Right kidney (tissue), 9 donors: ENCODE measurements at places on chromosomes 1 and 21.

DNA sequence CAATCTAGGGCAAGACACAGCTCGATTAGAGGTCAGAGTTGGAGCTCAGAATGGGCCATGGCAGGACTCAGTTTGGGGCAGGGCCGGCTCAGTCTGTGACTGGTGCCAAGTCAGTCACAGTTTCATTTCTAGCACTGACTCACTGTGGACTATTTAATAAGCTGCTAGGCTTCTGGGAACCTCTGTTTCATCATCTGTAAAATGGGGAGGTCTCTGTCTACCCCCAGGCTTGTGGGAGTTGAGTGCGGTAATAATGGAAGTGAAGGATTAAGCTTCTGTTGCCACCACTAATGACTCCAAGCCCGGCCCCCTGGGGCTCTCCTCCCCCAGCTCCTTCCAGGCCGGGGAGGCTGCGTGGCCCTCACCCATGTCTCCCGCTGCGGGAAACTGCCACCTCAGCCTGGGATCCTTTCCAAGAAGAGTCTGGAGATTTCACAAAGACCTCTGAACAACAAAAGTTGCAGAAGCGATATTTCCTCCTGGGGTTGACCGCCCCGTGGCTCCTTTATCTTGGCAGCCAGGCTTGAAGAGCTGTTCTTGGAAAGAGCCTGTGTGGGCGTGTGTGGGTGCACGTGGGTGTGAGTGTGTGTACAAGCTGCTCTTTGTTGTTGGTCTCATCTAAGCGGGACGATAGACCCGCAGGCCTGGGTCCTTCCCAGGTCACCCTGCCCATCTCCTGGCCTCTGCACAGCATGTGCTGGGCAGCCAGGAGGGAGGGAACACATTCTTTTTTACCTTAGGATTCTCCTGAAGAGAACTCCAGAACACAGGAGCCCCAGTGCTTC lies 29.1 kb downstream of the KNCN start:
- DNase-seq: peak; percentile 24

- DNase-seq: no peak
Observed at GRCh38 chr1:180092931-180093650, 61.6 kb upstream of the QSOX1 start.

DNA sequence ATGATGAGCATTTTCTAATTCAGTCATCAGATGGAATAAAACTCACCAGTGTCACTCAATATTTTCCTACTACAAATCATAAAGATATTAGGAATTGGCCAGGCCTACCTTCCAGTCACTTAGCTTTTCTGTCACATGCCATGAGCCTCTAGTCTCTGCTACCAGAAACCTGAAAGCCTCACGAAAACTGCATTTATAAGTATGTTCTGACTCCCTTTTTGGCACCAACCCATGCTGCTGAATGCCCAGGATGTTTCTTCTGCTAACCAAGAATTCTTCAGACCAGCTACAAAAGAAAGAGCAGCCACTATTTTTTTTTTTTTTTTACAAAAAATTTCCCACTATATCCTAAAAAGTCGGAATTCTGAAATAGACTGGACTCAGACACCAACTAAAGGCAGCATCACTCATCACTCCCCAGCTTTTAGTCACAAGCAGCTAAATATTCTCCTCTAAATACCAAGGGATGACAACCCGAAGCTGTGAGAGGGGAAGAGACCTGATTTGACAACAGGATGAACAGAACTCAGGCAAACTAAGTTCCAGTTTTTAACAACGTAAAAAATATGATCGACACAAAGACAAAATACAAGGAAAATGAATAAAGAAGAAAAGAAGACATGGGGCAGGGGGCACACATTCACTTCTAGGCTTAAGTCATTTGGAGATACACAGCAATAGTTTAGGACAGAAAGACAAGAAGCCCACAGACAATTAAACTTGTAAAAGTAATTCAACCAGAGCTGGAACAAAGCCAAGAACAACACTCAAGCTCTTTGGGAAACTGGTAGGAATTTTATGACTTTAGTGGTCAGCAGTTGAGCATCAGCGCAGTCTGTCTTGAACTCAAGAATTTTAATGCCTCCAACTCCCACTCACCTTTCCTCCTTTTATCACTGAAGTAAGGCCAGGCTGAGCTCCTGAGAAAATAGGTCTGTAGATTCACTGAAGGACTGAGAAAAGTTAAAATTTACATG lies 1.7 kb downstream of the DCAF8 start:
- peak; percentile 56 for DNase-seq

DNA sequence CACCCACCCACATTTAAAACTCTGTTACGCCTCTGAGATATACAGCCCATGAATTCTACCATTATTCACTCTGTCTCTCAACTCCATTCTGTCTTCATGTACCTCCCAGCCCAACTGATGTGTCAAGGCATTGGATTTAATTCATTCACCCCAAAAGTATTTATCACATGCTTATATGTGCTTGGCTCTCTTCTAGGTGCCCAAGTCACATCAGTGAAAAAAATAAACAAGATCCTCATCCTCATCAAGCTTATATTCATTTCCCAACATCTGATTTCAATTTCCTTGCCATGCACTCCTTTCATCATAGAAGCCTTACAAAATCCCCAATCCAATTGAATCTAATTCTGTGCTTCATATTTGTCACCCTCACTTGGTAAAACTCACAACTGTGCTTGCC lies 967.6 kb downstream of the LTN1 start:
- DNase-seq: no peak

GRCh38 chr1:30707412-30708360 lies 15.7 kb downstream of the MATN1 start:
- peak; percentile 62 for DNase-seq

DNA sequence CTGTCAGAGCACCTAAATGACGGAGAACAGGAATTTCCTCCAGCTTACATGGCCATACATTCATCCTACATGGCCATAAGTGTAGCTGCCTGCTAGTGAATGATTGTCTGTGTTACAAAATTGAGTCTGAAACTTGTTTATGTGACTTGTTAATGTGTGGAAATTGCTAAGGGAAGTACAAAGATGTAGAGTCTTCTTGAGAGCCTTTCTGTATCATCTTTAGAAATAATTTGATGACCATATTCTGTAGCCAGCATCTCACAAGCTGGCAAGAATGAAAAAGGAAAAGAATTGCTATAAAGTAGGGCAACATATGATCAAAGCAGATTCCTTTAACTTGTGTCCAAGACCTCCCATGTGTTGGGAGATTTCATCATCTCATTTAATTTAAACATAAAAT lies 339.2 kb upstream of the LRRC7 start:
- no peak for DNase-seq

DNA sequence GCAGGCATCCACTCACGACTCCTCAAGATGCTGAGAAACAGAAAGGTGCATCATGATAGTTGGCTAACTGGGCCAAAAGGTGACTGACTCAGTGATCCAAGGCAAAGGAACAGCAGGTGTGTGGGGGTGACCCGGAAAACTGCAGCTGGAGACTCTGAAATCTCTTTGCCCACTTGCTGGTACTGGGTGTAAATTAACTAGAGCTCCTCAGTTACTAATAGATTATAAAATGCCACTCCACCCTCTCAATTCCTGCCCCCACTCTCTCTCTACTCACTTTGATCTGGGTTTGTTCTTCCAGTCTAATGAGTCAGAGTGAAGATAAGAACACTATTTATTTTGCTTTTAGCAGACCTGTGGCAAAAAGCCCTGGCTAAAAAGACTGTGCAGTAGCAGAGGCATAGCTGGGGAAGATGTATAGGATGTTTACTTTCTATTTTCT lies 7.2 kb upstream of the PIGC start:
- no peak for DNase-seq

GRCh38 chr1:21865943-21866706 lies 54.1 kb downstream of the LDLRAD2 start:
- DNase-seq: no peak

GRCh38 chr1:203410182-203410900 lies 59.4 kb upstream of the FMOD start:
- DNase-seq: no peak

GRCh38 chr1:60921175-60921574 lies 161.2 kb upstream of the NFIA start:
- DNase-seq: no peak

DNA sequence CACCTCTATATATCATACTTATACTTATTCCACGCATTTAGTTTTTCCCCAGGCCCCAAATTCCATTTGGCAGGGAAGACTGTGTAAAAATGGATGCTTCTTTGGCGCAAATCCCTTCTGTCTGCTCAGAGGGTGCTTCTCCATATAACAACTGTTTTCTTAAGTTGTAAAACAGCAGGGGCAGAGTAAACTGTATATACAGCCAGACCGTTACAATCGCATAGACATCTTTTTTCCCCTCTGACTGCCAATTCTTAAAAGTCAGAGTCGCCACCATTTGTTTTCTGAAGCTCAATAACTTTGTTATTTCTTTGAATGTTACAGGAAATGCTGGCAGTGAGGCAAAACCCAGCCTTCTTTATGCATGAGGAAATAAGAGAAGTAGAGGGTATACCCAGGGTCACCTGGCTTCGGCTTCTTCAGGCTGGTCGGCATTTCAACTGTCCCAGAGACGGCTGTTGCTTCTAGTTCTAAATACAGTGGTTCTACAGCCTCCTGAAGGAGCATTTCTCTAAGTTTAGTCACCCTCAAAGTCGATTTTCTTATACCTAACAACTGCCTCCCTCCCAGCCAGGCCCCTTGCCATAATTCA lies 188.4 kb downstream of the CLIC6 start:
- no peak for DNase-seq

DNA sequence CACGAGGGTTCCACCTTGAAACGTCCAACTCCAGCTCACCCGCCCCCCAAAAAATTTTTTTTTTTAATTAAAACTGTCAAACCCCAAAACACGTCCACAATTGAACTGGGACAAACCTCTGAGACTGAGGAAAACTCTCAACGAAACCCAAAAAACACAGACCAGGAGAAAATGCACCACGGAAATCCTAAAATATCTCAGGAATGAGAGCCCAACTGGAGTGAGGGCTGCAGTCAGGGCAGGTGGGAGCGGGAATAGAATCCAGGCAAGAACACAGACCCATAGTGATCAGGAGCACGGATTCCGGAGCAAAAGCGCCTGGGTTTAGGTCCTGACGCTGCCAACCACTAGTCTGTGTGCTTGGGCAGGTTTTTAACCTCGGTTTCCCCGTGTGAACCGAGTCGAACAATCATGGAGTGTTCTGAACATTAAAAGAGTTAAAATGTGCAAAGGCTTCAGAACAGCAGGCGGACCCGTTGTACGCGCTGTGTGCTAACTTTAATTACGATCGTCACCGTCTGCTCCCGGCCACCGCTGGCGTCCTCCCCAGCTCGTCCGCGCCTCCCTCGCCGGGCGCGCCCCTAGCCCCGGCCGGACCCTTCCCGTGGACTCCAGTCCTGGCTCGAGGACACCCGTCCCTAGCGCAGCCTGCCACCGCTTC lies 624 bp downstream of the ARHGAP29 start:
- no peak for DNase-seq

GRCh38 chr1:182107209-182107608 lies 45.7 kb upstream of the ZNF648 start:
- no peak for DNase-seq
